ENCODE measurements at places on chromosomes 3 and 15.

- DNase-seq = no peak
Observed at GRCh38 chr15:92670621-92671020, 15.0 kb upstream of the FAM174B start.

GRCh38 chr3:71447803-71448202, 135.7 kb downstream of the FOXP1 start:
- DNase-seq = no peak

DNA sequence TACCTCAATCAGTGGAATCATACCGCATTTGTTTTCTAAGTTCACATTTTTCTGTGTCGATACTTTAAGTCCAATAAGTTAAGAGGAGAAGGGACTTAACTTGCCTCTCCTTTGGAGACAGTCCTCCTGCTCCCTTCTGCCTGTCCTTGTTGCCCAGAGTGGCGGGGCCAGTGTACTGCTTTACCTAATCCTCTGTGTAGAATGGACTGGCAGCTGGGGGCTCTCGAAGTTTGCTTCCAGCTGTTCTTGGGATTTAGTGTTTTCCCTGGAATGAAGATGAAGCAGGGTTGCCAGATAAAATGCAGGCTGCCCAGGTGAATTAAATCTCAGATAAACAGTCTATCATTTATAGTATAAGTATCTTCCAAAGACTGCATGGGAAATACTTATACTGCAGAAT, 287.6 kb upstream of the C2CD4B start:
- DNase-seq = no peak

- no peak for DNase-seq
Observed at GRCh38 chr15:82763361-82764116, 42.3 kb downstream of the FSD2 start.

DNA sequence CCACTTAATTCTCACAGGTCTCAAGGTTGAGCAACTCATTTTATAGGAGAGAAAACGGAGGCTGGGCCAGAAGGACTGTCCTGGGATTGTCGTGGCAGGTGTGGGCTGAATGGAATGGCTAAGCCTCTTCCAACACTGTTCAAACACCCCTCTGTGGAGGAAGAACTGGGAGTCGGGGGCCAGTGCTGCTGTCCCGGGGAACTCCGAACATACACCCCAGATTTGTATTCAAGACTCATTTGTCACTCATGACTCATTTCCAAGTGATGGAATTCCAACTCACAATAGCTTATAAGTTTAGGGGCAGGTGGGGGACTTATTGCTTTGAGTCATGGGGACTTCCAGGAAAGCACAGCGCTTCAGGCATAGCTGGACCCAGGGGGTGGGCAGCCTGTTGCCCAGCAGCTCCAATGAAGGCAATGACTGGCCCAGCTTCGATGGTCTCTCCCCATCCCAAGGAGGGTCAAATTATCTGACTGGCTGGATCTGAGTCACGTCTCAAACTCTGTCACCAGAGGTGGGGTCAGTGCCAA, 72.5 kb downstream of the TM2D3 start:
- no peak for DNase-seq

DNA sequence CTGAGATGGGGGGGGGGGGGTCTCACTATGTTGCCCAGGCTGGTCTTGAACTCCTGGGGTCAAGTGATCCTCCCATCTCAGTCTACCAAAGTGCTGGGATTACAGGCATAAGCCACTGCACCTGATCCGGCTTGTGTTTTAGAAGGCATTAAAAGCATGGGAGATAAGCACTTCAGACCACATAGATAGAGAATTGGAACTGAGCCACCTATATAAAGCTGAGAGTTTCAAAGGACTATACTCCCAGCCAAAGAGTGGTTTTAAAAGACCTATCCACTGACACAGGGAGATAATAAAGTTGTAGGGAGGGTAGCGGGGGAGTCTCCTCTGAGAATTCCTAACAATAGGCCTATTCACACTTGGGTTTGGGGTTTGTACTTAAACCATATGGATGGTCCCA, 34.8 kb downstream of the DENND4A start:
- no peak for DNase-seq

DNA sequence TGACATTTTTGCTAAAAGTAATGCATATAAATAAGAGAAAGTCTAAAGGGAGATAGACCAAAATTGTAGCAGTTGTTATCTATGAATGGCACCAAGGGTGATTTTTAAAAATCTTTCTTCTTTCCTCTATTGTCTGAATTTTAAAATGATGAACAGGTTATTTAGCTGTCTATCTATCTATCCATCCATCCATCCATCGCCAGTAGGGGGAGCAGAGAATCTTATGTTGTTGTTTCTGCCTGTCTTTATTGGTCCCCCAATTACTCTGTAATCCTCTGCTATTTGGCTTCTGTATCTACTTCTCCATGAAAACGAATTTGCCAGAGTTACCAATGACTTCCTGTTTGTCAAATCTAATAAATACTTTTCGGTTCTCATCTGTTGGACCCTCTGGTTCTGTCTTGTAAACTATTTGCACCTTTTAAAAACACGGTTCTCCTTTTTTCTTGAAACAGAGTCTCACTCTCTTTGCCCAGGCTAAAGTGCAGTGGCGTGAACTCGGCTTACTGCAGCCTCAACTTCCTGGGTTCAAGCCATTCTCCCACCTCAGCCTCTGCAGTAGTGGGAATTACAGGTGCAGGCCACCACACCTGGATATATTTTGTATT, 86.0 kb downstream of the ECT2 start:
- DNase-seq = peak; percentile 59

DNA sequence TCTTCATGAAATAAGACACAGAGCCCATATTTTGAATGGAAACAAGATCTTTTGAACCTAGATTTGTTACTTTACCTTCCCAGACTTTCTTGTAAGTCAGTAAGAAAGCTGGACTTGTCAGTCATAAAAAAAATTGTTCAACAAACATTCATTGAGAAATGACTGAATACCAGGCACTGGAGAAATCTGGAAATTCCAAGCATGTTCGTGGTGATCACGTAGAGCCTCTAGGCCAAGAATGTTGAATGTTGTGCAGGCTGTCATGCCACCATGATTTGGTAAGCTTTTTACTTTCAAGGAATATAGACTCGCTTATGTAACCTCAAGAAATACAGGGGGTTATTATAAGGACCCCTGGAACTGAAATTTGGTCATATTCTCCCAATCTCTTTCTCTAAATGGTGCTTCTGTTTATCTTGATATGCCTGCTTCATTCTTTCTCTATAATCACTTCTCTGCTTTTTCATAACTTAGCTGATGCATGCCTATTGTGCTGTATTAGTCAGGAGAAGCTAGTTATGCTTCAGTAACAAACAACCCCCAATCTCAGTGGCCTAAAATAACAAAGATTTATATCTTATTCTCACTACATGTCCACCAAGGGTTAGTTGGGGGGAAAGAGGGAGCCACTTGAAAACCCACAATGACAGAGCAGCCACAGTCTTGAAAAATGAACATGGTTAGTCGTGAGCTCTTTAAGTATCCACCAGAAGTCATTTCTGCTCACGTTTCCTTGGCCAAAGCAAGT, 3.4 kb upstream of the TPM1 start:
- no peak for DNase-seq

- DNase-seq = peak; percentile 53
Observed at GRCh38 chr15:74709011-74709410, 13.2 kb upstream of the EDC3 start.

- DNase-seq = no peak
Observed at GRCh38 chr15:72276326-72276700, 4.0 kb upstream of the PARP6 start.

DNA sequence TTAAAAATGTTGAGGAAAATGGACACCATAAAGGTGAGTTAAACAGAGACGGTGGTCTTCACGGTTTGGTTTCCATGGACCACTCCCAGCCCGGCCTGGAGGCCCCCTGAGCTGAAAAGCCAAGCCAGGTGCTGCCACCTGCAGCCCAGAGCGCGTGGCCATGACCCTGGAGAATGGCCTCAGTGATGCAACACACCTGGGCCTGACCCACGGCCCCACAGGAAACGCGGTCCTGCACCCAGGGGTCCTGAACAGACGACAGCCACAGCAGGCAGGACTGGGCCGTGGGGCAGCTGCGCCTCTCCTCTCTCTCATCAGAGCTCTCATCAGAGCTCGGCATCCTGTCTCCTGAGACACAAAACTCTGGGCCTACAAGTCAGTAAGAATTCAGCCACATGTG, 64.1 kb downstream of the NIPA2 start:
- no peak for DNase-seq

GRCh38 chr3:123769356-123769743, 114.8 kb downstream of the MYLK start:
- DNase-seq = no peak

GRCh38 chr3:79032686-79033318, 735.0 kb downstream of the ROBO1 start:
- peak; percentile 53 for DNase-seq

DNA sequence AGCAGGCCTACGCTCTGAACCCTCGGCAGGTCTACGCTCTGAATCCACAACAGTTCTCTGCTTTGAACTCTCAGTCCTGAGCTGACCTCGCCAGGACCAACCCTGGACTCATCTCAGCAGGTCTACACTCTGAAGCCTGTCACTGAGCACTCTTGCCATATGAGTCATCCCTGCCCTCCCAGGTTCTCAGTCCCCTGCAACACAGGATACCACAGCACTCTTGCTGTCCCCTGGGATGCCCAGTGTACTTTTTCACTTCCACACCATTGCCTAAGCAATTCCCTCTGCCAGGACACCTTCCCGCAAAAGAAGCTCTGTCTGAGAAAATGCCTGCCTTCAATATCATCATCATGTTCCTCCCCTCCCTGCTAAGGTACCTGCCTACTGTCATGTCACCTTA, 42.0 kb downstream of the NUP210 start:
- DNase-seq = no peak

DNA sequence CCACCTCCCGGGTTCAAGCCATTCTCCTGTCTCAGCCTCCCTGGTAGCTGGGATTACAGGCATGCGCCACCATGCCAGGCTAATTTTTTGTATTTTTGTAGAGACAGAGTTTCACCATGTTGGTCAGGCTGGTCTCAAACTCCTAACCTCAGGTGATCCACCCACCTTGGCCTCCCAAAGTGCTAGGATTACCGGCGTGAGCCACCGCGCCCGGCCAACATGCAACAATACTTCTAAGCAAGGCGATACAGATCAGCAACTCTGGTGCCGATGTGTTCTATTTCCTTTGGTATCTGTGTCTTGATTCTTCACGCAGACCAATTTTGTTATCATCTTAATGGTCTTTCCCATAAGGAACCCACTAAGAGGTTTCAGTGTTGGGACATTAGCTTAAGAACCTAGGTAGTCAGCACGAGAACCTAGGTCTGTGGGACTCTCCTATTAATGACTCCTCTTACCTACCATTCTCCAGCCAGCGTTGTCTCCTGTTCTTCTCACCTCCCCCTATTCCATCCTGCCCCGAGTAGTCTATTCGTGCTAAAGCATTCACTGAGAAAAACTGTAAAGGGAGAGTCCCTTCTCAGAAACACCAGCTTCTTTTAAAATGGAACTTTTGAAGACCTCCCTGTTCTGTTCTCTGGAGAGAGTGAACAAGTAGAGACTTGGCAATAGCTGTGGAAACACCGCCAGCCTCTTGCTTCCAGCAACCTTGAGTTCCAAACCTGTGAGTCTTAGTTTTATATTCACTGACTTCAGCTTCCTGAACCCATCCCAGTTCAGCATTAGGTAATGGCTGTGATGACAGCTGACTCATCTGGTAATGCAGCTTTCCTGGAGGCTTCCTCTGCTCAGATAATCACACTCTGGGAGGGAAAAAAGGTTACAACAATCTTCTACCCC, 61.2 kb downstream of the TSC22D2 start:
- DNase-seq = peak; percentile 8

- no peak for DNase-seq
Observed at GRCh38 chr3:98326945-98327344, 26.7 kb upstream of the OR5K4 start.

DNA sequence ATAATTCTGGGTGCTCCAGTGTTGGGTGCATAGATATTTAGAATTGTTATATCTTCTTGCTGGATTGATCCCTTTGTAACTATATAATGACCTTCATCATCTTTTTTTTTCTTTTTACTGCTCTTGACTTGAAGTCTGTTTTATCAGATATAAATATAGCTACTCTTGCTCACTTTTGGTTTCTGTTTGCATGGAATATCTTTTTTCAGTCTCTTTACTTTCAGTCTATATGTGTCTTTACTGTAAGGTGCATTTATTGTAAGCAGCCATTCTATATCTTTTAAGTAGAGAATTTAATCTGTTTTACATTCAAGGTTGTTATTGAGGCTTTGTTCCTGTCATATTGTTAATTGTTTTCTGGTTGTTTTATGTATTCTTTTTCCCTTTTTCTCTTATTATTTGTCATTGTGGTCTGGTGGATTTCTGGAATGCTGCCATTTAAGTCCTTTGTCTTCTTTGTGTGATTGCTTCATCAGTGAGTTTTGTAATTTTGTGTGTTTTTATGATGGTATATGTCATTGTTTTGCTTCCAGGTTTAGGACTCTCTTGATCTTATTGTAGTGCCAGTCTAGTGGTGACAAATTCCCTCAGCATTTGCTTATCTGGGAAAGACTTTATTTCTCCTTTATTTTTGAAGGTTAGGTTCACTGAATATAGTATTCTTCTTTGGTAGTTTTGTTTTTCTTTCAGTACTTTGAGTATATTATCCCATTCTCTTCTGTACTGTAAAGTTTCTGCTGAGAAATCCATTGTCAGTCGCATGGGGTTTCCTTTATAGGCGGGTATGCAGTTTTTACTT, 8.3 kb upstream of the PRR23C start:
- no peak for DNase-seq

GRCh38 chr3:40623567-40623966, 98.8 kb downstream of the ZNF621 start:
- DNase-seq = peak; percentile 86

GRCh38 chr3:20101041-20101440, 60.8 kb downstream of the KAT2B start:
- DNase-seq = no peak

DNA sequence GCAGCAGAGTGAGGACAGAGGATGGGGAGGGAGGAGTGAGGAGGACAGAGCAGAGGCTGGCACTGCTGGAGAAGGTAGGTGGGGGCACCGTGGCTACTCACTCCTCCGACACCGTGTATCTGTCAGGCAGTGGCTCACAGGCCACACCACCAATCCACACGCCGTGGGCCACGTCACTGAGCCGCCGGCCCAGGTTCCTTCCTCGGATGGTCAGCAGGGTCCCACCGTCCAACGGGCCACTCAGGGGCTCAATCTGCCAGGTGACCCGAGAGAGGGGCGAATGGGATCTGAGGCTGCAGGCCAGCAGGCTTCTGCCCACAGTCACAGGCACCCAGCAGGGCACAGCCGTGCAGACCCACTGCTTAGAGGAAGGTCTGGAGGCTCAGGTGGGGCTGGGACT, 30.5 kb downstream of the H1-8 start:
- DNase-seq = no peak

- DNase-seq = no peak
Observed at GRCh38 chr3:152658977-152659720, 175.8 kb upstream of the P2RY1 start.

DNA sequence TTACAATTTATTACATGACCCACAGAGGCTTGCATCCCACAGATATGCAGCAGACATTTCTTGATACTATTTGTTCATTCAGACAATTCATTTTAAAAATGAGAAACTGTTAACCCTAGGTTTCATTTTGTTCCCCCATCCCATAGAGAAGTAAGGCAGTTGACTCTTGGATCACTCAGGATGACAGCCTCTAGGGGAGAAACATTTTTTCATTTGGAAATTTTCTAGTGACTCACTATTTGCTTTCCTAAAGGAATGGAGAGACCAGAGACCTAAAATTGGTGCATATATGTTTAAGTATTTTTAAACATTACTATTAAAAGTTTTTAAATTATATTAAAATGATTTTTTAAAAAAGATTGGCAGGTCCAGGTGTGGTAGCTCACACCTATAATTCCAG, 19.5 kb upstream of the PHC3 start:
- DNase-seq = no peak

Data from suppressor macrophage (primary cell).